ENCODE measurements at places on chromosomes 3 and 15.

DNA sequence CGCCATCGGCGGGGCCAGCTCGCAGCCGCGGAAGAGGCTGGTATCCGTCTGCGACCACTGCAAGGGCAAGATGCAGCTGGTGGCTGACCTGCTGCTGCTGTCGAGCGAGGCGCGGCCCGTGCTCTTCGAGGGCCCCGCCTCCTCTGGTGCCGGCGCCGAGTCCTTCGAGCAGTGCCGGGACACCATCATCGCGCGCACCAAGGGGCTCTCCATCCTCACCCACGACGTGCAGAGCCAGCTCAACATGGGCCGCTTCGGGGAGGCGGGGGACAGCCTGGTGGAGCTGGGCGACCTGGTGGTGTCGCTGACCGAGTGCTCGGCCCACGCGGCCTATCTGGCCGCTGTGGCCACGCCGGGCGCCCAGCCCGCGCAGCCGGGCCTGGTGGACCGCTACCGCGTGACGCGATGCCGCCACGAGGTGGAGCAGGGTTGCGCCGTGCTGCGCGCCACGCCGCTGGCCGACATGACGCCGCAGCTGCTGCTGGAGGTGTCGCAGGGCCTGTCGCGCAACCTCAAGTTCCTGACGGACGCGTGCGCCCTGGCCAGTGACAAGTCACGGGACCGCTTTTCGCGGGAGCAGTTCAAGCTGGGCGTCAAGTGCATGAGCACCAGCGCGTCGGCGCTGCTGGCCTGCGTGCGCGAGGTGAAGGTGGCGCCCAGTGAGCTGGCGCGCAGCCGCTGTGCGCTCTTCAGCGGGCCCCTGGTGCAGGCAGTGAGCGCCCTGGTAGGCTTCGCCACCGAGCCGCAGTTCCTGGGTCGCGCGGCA is 1.8 kb downstream of the TLNRD1 start:
- DNase-seq = no peak

- DNase-seq = no peak
Observed at GRCh38 chr3:152426393-152426792, 157.7 kb downstream of the MBNL1 start.

DNA sequence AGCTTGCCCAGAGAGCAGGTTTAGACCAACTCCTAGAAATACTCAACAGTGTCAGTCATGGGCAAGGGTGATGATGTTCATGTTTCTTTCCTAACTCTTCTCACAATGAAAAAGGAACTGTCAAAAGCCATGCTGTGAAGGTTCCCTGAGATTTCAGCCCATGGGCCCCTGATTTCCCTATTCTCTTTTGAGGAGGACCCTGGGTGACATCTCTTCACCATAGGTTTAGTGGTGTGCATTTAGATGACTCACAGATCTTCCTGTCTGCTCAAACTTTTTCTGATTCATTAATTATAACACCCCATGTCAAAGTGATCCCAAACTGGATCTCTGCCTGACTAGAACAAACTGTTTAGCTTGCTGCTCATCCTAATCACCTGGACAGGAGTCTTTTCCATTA is 108.0 kb downstream of the BBX start:
- DNase-seq = no peak

DNA sequence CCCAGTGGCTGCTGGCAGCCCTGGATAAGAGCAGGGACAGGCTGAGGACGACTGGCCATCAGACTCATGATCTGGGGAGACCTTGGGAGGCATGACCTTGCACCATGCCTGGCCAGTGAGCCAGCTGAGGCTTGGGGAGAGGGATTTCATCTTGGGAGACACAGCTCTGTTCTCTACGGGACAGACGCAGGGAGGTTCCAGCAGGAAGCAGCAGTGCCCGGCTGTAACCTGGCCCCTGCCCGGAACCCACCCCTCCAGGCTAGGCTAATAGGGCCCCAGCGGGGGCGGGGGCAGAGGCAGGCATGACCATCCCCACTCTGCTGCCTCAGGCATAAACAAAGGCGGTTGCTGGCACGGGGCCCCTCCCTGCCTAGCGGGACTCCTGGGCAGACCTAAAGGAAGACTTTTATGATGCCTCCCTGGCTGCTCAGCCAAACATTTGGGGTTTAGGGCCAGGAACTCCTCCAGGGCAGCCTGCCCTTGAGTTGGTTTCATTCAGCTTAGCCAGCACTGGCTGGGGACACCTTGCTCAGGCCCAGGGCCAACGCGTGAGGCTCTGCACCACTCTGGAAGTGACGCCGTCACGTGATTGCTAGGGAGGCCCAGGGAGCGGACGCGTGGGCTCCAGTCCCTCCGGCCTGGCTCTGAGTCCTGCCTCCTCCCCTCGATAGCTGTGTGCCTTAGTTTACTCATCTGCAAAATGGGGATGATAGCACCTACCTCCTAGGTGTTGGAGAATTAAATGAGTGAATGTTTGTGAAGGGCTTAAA is 27.6 kb downstream of the HDAC11 start:
- no peak for DNase-seq

- no peak for DNase-seq
Observed at GRCh38 chr15:68682330-68682729, 103.5 kb downstream of the CORO2B start.

GRCh38 chr15:89163271-89164055 is 57.9 kb downstream of the RLBP1 start:
- DNase-seq = no peak

DNA sequence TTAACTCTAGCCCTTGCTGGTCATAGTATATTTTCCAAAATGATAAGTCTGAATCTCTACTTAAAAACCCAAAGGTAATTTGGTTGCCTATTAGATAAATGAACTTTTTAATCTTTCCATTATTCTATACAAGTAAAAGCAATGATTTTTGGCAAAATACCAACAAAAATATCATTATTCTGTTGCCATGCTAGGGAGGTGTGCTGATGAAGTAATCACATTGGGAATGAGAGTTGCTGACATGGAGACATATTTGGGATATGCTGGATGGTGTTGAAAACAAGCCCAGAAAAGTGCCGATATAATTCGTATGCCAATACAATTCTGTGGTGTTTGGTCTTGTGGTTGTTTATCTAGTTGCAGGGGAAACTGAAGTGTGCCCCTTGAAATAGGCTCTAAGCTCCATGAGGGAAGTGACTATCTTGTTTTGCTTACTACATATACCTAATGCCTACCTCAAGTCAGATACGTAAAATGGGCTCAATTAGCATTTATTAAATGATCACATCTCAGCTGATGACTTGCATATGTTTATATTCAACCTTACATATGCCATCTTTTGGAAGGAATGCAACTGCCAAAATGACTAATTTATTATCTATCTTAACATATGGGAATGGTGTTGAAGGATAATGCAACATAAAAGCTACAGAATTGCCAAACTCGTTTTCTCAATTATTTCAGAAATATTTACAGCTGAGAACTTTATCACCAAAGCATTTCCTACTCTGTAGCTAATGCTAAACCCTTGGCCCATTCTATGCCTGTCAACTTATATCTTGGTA is 5.8 kb downstream of the TOPBP1 start:
- DNase-seq = no peak

GRCh38 chr3:151630938-151631441 is 102.7 kb upstream of the AADACL2 start:
- DNase-seq = no peak

- DNase-seq = no peak
Observed at GRCh38 chr3:174232658-174233429, 626.3 kb upstream of the NAALADL2 start.

- no peak for DNase-seq
Observed at GRCh38 chr15:60648928-60649679, 170.2 kb upstream of the ICE2 start.

DNA sequence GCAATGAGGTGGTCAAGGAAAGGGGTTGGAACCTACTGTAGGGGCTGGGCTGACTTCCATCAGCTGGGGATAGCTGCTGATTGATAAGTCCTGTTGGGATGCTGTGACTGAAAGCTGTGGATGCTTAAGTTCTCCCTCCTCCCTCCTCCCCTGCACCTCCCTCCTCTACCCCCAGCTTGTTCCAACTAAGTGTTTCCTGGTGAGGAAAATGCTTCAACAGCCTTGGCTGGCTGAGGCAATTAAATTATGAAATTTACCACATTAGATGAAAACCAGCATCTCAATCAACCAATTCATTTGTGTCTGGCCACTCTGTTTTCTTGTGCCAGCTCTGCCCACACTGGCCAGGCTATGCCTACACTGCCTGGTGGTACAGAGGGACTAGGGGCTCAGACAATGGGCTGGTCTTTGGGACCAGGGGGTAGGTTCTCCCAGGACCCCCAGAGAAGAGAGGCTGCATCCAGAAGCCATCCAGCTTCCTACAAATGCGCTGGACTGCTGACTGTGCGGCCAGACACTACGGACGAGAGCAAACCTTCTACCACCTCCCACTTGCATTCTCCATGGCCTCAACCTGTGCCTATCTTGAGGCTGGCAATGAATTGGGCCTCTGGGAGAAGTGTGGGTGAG is 2.5 kb downstream of the KLHL25 start:
- no peak for DNase-seq

- DNase-seq = no peak
Observed at GRCh38 chr15:78044407-78045155, 32.9 kb downstream of the TBC1D2B start.

DNA sequence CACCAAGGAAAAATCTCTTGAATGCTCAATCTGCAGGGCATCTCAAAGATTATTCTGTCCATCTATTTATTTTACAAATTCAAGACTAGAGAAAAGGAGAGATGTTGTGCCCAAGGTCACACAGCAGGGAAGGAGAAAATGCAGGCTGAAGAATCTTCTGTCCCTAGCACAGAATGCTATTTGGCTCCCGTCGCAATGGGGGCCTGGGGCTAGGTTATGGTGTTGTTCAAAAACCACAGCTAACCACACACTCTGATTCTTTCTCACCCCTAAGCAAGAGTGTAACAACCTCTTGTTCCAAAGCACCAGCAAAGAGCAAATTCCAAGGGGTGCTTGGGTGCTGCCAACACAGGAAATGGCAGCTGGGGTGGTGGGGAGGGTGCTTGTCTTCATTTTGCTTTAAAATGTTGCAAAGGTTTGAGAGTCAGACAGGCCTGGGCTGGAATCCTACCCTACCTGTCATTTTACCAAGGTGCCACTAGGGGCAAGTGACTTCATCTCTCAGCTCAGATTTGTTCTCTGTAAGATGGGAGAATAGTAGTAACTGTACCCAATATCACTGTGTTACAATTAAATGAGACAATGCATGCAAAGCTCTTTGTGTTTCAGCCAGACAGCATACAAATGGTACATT is 112.5 kb downstream of the ADAMTS9 start:
- no peak for DNase-seq

GRCh38 chr3:163863146-163863545 is 1215.2 kb downstream of the SI start:
- no peak for DNase-seq

- DNase-seq = no peak
Observed at GRCh38 chr3:41370307-41370706, 171.0 kb downstream of the CTNNB1 start.

GRCh38 chr3:71361334-71361890 is 222.1 kb downstream of the FOXP1 start:
- no peak for DNase-seq

GRCh38 chr3:194817936-194818335 is 132.3 kb downstream of the FAM43A start:
- DNase-seq = no peak

DNA sequence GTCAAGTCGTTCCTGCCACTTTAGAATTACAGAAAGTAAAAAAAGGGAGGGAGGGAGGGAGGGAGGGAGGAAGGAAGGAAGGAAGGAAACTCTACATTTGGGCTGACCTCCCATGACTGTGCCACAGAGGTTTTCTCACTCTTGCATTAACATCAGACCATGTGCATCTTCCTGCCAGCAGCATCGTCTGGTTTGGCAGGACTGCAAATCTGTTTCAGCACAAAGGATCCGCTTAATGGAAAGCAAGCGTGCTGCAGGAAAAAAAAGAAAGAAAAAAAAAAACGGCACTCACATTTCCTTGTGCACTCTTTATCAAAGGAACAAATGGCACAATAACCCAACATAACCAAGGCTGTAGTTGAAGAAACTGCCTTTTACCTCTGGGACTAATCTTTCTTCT is 148.8 kb upstream of the HES1 start:
- no peak for DNase-seq

- no peak for DNase-seq
Observed at GRCh38 chr3:72050048-72050632, 265.2 kb upstream of the PROK2 start.

DNA sequence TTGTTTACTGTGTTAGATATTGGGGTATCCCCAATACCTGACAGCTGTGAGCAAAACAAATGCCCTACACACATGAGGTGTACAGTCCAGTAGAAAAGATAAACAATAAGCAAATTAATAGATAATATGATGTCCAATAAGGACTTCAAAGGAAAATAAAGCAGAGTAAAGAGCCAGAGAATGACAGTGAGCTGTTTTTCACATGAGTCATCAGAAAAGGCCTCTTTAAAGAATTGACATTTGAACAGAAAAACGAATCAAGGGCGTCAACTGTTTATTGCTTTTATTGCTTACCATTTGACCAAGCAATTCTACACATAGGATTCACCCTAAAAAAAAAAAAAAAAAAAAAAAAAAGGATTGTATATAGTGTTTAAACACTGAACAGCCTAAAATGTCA is 96.6 kb upstream of the FLNB start:
- no peak for DNase-seq

DNA sequence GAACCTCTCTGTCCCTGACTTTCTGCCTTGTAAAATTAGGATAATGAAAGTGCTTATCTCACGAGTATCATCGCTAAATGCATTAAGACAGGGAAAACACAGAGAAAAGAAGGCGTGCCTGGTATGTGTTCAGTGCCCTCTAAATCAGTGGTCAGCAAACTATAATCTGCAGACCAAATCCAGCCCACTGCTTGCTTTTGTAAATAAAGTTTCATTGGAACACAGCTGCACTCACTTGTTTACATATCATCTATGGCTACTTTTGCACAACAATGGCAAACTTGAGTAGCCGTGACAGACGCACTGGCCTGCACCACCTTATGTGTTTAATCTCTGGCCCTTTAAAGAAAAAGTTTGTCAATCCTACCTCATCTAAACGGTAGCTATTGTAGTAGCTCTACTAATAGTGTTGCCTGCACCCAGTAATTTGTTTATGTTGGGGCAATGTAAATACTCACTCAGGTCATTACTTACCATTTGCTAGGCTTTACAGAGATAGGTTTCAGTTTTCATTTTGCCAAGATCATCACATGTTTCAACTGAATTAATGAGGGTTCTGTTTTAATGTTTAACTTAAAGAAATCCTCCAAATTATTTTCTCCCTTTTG is 229.4 kb downstream of the FEZF2 start:
- no peak for DNase-seq

DNA sequence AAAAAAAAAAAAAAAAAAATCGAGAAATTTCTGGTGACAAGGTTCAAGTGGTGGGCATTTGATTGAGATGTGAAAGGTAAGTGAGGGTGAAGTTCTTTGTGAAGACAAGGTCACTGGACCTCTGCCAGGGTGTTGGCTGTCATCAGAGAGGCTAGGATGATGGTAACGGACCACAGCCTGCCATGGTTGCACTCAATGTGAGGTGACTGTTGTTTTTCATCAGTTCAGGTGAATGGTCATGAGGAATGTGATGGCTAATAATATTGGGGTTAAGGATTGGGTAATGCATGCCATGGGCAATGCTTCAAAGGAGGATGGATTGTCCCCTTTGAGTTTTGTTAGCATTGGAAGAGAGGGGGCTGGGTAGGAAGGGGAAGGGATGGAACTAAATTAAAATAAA is 4.3 kb upstream of the ALPK3 start:
- no peak for DNase-seq

Data from AG04450 (cell line).